ENCODE measurements at places on chromosomes 2 and 18.
A peak's percentile ranks its signal among the peaks of the same experiment; 100 is the strongest.

- peak; percentile 30 for DNase-seq
Measured at GRCh38 chr2:30253873-30254684, 22.7 kb downstream of the LBH start.

GRCh38 chr2:147531269-147531668 lies 313.6 kb upstream of the ACVR2A start:
- DNase-seq = no peak

DNA sequence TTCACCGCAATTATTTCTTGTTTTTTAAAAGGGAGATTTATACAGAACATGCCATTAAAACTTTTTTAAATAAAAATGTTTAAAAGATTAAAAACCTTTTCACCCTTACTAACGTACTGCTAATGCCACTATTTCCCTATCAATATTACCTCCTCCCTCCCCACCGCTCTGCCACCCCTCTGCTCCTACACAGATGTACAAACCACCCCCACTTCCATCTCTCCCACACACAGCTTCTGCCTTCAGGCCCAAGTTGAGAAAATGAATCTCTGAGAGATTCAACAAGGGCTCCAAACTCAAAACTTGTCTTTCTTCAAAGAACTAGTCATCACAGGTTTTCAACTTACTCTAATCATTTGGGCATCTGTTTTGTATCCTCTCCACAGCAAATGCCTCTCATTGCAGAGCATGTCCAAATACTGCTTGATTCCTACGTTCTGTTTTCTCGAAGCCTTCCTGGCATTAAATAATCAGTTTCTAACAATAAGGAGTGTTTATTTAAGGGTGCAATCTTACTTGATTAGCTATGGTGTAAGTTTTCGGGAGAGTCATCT lies 32.1 kb downstream of the FARSB start:
- DNase-seq = no peak

GRCh38 chr2:194819367-194819766 lies 837.7 kb upstream of the SLC39A10 start:
- DNase-seq = no peak

GRCh38 chr18:44988821-44989587 lies 308.3 kb downstream of the SETBP1 start:
- DNase-seq = no peak

DNA sequence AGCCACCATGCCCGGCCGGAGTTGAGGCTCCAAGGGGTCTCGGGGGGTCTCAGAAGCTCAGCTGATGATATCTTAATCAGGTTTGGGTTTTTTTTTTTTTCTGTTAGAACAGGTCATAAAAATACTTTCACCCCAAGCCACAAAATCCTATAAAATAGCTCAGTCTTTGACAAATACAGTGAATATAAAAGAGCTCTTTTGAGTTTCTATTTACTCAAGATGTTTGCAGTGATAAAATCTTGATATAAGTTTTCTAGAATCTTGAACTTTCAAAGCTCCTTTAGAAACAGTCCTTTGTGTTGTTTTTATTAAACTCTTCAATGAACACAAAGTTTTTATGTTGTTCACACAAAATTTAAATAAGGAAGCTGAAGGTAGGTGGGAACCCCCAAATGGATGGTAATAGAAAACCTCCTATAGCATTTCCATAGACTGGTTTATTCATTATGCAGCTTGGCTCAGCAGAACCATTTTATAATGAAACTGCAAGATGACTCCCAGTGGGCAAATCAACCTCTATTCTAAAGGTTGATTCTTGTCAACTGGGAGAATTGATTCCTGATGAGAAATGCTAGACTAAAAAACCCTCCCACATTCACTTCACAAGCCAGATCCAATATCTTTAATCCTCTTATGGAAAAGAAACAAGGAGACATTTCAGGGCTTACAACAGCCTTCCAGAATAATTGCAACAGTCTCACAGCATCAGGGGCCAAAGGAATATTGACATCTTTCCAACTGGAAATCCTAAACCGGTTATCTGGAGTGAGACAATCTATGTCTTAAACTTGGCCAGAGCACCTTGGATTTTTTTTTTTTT lies 13.6 kb upstream of the NARS1 start:
- no peak for DNase-seq

GRCh38 chr2:105118960-105119359 lies 81.1 kb downstream of the MRPS9 start:
- DNase-seq = no peak

Measured in activated T-cell treated with anti-CD3 and anti-CD28 coated beads, Interleukin-2, amount 50 U/mL, for 24 hours (primary cell).